Stimulated activated naive CD8-positive, alpha-beta T cell treated with anti-CD3 and anti-CD28 coated beads, Interleukin-15, Interleukin-2, amounts not matched to agents 100 U/mL and 50 U/mL, for 24 hours (primary cell): ENCODE measurements at places on chromosomes 2 and 18.

DNA sequence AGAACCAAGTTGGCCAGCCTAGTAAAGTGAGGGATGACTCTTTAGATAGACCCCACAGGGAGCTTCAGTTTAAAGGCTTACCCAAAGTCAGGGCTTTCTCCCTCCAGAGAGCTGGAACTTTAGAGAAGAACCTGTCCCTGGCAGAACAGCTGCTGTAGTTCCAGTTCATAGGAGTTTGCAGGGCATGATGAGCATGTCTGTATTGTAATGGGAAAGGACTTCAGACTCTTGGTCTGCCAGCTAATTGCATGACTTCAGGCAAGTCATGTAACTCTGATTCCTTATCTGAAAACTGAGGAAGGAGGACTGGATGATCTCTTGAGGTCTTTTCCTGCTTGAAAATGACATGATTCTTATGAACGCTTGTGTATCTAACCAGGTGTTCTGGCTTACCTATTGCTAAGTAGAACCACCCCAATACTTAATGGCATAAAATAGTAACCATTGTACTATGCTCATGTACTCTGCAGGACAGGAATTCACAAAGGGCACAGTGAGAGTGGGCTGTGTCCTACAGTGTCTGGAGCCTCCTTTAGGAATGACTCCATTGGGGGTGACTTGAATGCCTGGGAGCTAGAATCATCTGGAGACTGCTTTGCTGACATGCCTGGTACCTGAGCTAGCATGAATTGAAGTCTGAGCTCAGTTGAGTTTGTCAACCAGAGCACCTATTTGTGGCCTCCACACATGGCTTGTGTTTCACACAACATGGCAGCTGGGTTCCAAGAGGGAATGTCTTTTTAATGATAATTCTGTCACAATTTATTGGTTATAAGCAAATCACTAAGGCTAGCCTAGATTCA lies 18.9 kb downstream of the SP5 start:
- no peak for DNase-seq

- DNase-seq: no peak
These were observed 101.9 kb upstream of the NRP2 start for GRCh38 chr2:205580212-205580987.

DNA sequence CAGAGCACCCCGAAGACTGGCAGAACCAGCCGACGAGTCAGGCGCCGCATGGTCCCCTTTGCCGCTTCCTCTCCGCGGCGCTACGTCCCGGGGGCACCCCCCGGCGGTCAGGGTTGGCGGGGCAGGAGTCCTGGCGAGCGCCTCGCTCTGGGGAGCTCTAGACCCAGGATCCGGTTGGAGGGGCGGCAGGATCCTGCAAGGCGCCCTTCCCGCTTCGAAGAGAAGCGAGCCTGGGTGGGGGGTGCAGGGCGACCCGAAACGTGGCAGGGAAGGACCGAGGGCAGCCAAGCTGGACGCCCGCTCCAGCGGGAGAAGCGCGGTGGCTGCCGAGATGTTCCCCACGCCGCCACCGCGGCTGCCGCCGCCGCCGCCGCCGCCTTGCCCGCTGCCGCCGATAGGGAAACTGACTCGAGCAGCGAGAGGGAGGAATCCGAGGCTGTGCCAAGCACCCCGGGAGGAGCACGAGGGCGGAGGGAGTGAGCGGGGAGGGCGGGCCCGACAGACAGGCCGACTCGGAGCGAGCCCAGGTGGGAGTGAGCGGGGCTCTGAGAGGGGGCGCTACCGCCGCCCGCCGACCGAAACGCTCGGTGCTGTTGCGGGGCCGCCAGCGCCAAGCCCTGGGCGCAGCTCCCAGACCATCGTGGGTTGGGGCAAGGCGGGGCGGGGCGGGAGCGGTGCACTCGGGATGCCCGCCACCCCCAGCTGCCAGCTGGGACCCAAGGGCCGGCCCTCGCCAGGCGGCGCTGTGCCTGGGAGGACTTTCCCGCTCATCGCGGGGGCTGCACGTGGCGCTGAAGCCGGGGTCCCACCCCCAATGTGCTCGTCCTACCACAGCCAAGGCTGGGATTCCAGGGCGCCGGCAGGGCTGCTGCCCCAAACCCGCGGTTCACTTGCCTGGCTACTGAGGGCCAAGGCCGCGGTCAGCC lies at the start of gene GALNT14:
Gene GALNT14 (minus strand): TSS at position 404 of the 926 bp plus-strand sequence. CDS start 354 bp downstream, at position 50.
- DNase-seq: peak; percentile 71

- DNase-seq: no peak
These were observed 8.1 kb upstream of the ERBB4 start for GRCh38 chr2:212546669-212547068.

- no peak for DNase-seq
These were observed 60.9 kb upstream of the HPCAL1 start for GRCh38 chr2:10241641-10242430.

GRCh38 chr18:42174909-42175308 lies 219.9 kb downstream of the PIK3C3 start:
- no peak for DNase-seq

- DNase-seq: no peak
These were observed 253.4 kb downstream of the CLIP4 start for GRCh38 chr2:29368659-29369040.

DNA sequence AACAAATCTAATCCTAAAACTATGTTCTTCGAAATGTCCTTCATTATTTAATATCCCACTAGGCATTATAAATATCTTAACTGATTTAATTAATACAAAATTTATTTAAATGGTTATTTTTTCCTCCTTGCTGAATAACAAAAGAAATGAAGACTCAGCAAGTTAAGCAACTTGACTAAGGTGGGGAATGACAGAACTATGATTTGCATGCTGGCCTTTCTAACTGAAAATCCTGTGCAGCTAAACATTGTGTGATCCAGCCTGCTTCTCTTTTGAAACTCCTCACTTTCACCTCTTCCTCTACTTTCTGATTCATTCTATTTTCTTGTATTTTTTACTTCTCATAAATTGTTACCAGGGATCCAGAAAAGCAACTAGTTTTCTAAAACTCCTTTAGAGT lies 132.0 kb downstream of the CALCRL start:
- no peak for DNase-seq

DNA sequence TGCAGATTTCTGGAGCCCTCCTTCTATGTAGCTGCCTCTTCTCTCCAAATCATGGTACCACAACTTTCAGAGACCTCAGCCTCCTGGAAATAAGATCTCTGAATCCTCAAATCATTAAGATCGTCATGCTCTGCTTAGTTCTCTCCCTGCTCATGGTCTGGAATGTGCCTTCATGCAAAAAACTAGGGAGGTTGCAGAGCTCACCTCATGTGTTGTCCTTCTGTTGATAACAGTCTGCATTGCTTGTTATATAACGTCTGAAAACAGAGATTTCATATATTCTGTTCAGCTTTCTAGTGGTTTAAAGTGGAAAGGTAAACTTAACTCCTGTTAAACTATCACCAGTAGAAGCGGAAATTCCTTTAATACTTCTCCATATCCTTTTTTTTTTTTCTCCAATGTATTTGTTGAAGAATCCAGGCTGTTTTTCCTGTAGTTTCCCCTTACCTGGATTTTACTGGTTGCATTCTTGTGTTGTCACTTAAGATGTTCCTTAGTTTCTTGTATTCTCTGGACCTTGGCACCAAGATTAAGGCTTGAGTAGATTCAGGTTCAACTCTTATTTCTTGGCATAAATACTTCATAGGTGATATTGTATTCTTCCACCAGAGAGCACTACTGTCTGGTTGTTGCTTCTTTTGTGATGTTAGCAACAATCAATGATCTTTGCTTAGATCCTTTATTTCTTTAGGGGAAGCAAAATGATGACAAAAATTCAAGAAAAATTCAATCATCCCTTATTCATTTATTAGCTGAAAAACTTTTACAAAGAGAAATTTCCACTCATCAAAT lies 211.3 kb downstream of the LOXHD1 start:
- DNase-seq: no peak

DNA sequence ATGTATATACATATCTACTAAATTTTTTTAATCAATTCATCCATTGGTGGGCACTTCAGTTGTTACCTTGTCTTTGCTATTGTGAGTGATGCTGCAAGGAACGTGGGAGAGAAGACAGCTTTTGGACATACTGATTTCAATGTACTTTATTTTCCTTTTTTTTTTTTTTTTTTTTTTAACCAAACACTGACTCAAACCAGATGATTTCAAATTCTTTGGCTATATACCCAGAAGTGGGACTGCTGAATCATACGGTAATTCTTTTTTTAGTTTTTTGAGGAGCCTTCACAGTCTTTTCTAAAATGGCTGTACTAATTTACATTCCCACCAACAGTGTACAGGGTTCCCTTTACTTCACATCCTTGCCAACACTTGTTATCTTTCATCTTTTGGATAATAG lies 204.7 kb downstream of the INSIG2 start:
- DNase-seq: no peak

- DNase-seq: no peak
These were observed 170.7 kb upstream of the NRP2 start for GRCh38 chr2:205511641-205512040.

- DNase-seq: no peak
These were observed 199.6 kb upstream of the HNMT start for GRCh38 chr2:137764646-137765045.

DNA sequence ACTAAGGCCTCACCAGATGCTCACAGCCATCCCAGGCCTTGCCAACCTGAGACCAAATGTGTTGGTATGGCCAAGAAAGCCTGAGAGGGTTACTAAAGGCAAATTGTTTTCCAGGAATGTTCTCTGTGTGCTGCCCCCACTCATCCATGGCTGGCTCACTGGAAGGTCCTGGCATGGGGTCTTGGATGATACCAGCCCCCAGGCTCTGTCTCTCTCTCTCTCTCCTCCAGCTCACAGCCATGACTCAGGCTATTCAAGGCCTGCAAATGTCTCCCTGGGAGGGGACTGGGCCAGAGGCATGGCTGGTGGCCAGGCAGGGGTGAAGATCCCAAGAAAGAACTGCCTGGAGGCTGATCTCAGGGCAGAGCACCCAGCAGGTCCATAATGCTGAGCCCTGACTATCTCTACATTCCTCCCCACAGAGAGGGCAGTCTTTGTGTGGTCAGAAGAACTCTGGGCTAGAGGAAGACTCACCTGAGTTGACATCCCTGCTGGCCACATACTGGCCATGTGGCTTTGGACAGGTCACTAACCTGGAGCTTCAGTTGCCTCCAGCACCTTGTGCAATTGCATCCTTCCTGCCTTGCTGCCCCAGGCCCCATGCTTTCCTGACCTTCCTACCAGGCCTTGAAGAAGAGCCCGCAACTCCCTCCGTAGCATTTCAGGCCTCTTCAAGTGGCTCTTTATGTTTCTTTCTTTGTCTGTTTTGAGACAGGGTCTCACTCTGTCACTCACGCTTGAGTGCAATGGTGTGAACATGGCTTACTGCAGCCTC lies 150.4 kb downstream of the ZFP36L2 start:
- DNase-seq: no peak

DNA sequence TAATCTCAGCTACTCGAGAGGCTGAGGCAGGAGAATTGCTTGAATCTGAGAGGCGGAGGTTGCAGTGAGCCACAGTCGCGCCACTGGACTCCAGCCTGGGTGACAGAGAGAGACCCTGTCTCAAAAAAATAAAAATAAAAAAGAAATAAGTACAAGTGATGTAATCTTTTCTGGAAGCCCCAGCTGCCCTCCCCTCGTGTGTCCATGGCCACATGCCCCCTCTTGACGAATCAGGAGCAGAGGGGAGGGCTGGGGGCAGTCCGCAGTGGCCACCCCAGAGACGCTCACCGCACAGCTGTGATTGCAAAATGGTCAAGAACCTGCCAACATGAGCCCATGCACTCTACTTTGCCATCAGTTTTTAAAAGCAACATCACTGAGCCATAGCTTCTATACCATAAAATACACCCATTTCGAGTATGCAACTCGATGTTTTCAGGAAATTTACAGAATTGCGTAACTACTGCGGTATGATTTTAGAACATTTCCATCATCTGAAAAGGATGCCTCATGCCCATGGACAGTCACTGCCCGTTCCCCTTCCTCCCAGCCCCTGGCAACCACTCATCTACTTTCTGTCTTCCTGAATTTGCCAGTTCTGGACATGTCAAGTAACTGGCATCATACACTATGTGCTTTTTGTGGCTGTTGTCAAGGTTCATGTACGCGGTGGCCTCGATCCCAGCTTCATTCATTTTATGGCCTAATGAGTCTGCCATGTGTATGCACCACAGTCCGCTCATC lies 88.1 kb downstream of the NDUFA10 start:
- DNase-seq: no peak

- no peak for DNase-seq
These were observed 97.4 kb upstream of the UPP2 start for GRCh38 chr2:158004126-158004764.

- no peak for DNase-seq
These were observed 241.7 kb downstream of the ATAD2B start for GRCh38 chr2:23685181-23685580.

- peak; percentile 14 for DNase-seq
These were observed 32.1 kb downstream of the E2F6 start for GRCh38 chr2:11433822-11434221.
